ENCODE measurements at places on chromosomes 2 and 18. TPM values are rescaled to one million over a fixed set of nuclear protein-coding genes. Genes with fewer than 3 reads are reported as not detected.

GRCh38 chr2:218701806-218702205 lies 8.8 kb upstream of the TTLL4 start:
- DNase-seq = peak; percentile 63

GRCh38 chr2:70226781-70227180 lies 21.6 kb downstream of the TIA1 start:
- no peak for DNase-seq

DNA sequence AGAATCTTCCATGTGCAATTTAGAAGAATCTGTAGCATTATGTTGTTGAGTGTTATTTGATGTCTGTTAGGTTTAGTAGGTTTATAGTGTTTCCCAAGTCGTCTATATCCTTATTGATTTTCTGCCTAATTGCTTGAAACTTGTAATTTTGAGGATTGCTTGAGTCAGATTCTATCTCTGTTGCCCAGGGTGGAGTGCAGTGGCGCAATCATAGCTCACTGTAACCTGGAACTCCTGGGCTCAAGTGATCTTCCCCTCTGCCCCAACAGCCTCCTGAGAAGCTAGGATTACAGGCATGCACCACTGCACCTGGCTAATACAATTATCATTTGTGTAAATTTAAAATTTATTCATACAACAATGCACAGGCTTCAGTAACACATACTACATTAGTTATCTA lies 3.1 kb upstream of the TCF23 start:
- DNase-seq = no peak

DNA sequence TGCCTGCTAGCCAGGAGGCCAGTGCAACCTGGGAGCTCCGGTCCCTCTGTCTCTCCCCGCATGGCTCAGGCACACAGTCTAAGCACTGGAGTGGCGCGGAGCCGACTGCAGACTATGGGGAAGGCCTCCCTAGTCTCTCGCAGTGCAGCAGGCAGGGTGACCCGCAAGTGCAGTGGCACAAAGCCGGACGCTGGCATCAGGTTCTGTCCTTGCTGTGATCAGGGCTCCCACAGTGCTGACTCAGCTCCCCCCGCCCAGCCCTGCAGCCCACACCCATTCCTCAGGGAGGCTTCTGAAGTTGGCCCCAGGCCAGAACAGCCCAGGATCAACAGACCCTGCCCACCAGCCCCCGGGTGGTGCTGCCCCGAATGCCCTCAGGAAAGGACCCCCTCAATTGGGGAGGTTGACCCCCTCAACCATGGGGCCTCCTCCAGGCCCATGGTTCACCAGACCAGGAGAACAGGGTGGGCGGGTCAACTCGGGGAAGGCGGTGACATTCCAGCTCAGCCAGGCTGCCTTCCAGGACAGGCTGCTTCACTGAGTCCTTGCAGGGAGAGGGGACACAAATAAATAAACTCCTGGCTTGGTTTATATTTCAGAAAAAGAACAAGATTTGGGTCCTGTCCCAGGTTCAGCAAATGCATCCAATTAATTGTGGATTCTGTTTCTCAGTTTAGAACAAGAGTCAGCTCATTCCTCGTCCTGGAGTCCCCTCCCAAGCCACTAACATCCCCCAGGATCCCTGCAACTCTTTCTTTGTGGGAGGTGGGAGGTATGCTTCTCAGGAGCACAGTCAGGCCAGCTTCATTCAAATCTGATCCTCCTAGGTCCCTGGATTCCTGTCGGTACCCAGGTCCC lies 12.2 kb downstream of the BIN1 start:
- peak; percentile 61 for DNase-seq

DNA sequence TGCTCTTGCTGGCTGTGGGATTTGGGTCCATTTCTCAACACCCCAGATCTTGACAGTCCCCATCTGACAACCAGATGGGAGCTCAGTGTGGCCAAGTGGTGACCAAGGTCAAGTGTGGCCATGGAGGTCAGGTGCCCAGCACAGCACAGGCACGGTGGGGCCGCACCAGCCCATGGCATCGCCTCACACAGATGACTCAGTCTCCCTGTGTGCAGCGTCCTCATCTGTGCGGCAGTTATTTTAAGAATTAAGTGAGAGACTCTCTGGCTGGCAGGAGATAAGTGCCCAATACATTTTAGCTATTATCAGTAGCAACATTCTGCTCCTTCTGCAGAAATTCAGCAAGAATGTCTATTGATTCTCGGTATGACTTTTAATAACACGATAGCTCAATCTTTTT lies 167.2 kb downstream of the DDX1 start:
- no peak for DNase-seq

Gene GYPC
- total RNA-seq = 42.6 TPM

Gene SPATA3
- not detected for total RNA-seq

Gene OTOS
- not detected for total RNA-seq

Gene COX7A2L
- 220 TPM for total RNA-seq

Gene SKA1
- 5.6 TPM for total RNA-seq

Gene MC4R
- 0.32 TPM for total RNA-seq
